Kasumi-1 (cell line): ENCODE measurements at places on chromosomes 11 and 22.

- peak; percentile 75 for DNase-seq
These were observed 27.0 kb downstream of the ART5 start for GRCh38 chr11:3614742-3615171.

- no peak for DNase-seq
These were observed 6.1 kb upstream of the WNT11 start for GRCh38 chr11:76212086-76213035.

DNA sequence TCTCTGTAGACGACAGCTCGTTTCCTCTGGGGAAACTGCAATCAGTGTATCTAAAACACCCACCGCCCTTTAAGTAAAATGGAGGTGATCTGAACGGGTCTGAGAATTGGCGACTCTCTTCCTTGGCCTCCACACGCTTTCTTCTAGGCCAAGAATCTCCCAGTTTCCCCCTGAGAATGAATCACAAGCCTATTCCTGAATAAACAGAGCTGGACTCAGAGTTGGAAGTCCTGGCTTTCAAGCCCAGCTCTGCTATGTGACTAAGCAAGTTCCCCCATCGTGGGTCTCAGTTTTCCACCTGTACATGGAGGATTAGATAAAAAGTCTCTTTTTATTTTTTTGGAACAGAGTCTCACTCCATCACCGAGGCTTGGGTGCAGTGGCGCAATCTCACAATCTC is 200.4 kb downstream of the MN1 start:
- DNase-seq = no peak

- no peak for DNase-seq
These were observed 3.0 kb downstream of the CDKN1C start for GRCh38 chr11:2882396-2883110.

DNA sequence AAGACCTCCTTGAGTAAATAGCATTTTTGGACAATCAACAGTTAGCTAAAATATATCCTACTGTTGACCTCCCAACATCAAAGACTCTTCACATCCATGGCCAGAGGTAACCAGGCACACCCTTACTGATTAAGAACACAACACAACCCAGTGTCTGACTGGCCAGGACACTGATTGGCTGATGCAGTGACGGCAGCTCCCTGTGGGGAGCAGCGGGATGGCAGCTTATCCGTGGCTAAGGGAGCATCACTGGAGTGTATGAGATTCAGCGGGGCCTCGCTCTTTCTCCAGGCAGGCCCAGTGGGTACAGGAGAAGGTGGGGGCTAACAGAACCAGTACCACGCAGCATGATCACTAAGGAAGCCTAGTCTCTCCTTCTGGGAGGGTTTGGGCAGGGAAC is 10.3 kb upstream of the IL2RB start:
- no peak for DNase-seq

- DNase-seq = no peak
These were observed 4.5 kb downstream of the GSTP1 start for GRCh38 chr11:67588136-67588503.

- DNase-seq = no peak
These were observed 38.3 kb upstream of the BRSK2 start for GRCh38 chr11:1351278-1351937.

- DNase-seq = no peak
These were observed 4.9 kb downstream of the TKFC start for GRCh38 chr11:61337706-61338470.

DNA sequence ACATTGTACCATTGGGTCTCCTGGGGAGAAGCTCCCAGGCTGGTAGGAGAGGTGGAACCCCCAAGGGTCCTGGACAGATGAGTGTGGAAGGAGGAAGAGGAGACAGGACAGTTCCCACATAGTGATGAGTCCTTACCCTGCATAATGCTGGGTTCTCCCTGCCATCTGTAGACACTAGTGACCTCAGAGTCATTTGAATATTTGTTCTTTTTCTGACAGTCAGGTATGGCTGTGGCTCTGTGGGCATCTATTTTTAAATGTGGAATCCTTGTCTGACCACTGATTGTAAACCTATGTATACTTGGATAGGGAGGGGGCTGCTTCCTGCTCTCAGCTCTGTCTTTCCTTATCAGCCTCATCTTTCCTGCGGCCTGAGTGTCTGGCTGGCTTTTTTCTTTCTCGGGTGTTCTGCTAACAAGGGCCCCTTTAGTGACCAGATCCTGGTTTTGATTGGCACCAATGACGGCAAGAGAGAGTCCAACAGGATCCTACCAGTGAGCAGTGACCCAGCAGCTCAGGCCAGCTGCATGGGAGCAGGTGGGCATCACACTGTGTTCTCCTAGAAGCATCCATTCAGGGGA is 2.6 kb upstream of the SLC5A1 start:
- no peak for DNase-seq

- no peak for DNase-seq
These were observed 4.7 kb downstream of the MUS81 start for GRCh38 chr11:65864706-65865471.

- DNase-seq = peak; percentile 93
These were observed 35.5 kb upstream of the ST14 start for GRCh38 chr11:130124096-130124495.

GRCh38 chr11:23729088-23729487 is 767.8 kb upstream of the LUZP2 start:
- DNase-seq = no peak
